Cardiac atrium fibroblast (primary cell): ENCODE measurements at places on chromosomes 12 and 14. TPM values are rescaled to one million over a fixed set of nuclear protein-coding genes. Genes with fewer than 3 reads are reported as not detected.

The BAG5 gene
- total RNA-seq = 19.7 and 21.1 TPM in 2 replicates

The SRRM4 gene
- not detected in 2 replicates for total RNA-seq

The FOXN4 gene
- not detected in 2 replicates for total RNA-seq

The GPRC5D gene
- total RNA-seq = not detected in 2 replicates

The CLMN gene
- total RNA-seq = 0.81 and 7.2 TPM in 2 replicates

The TMEM253 gene
- total RNA-seq = not detected in 2 replicates

The ULK1 gene
- 4.4 and 9.2 TPM in 2 replicates for total RNA-seq
